ENCODE measurements at places on chromosomes 11 and 22.

GRCh38 chr11:60511393-60511792 lies 3.8 kb upstream of the MS4A13 start:
- no peak for DNase-seq

DNA sequence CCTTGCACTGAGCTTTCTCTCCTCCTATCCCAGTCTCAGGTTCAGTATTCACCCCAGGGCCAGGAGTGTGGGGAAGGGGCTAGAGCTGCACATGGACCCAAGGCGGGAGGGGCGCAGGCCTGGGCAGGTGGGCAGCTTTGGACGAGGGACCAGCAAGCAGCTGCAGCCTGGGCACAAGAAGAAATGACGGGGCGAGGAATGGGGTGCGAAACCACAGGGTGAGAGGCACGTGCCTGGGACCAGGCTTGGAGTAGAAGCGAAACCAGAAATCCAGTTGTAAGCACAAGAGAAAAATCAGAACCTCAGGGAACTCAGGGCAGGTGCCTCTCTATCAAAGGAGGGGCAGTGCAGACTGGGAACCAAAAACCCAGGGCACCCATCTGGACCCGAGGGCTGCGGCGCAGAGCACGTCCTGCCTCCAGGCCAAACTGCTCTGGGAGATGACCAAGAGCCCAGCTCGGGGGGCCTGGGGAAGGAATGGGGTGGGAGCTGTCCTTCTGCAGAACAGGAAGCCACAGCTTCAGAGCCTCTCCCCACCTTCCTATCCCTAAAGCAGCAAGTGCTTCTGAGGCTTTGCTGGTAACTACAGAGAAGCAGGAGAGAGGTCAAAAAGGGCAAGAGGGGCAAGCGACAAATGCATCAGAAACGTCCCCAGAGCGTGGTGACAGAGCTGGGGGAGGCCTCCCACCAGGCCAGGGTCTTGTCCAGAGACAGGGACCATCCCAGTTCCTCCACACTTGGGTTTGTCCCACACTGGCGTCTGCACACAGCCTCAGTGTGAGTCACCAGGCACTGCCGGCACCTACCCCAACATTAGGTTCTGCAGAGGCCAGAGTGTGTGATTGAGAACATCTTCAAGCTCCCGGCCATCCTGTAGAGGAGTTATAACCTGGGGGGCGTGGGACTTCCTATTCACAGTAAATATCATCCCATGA lies 18.3 kb upstream of the TMPRSS4 start:
- no peak for DNase-seq

GRCh38 chr11:127574478-127574877 lies 573.9 kb upstream of the KIRREL3 start:
- DNase-seq = no peak

- DNase-seq = no peak
Observed at GRCh38 chr11:124109377-124109776, 5.9 kb upstream of the VWA5A start.

DNA sequence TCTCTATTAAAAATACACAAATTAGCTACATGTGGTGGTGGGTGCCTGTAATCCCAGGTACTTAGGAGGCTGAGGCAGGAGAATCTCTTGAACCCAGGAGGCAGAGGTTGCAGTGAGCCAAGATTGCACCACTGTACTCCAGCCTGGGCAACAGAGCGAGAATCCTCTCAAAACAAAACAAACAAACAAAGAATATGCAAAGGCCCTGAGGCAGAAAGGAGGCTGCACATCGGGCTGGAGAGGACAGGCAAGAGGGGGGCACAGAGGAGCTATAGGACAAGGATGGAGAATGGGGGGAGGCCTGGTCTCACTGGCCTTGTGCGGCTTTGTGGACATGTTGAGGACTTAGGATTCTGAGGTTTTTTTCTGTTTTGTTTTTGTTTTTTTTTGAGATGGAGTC lies 8.4 kb downstream of the TRIOBP start:
- DNase-seq = no peak

DNA sequence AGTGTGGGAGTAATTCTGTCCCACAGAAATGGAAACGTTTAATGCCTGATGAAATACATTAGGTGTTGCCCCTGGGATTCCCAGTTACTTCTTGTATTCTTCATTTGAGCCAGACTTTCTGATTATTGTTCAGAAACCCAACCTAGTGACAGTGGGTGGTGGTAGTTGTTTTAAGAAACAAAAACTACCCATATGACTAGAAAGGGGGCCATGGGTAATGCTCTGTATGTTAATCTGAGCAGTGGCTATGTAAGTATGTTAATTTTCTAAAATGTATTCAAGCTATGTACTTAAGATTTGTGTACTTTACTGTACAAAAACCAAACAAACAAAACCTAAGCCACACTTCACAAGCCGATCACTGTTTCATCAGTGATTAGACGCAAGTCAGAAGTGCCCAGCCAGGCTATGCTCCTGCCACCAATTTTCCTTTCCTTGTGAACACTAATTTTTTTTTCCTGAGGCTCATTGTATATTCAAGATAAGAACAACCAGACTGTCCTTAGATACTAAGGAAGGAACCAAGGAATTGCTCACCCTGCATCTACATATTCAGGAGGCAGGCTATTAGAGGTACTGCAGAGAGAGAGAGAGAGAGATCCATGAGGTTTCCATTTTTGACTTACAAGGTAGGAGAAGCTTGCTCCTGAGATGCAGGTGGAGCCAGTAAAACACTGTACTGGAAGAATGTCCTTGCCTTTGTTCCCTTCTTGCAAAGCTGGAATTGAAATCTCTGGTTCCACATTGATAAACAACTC lies 122.7 kb downstream of the DBX1 start:
- DNase-seq = no peak

DNA sequence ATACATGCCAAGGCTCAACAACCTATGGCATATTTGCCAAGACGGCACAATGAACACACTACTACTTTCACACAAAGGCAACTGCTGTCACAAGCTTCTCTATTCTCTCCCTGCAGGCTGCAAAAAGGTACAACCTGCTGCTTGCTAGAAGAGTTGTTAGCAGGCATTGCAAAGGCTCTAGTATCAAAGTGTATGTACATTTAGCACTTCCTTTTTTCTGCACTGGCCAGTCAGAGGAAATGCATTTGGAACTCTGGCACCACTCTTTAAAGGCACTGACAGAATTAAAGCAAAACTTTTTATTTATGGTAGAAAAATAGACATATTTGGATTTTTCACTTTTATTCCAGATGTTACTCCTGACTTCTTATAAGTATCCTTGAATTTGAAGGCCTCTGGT lies 125.9 kb downstream of the CWF19L2 start:
- no peak for DNase-seq

DNA sequence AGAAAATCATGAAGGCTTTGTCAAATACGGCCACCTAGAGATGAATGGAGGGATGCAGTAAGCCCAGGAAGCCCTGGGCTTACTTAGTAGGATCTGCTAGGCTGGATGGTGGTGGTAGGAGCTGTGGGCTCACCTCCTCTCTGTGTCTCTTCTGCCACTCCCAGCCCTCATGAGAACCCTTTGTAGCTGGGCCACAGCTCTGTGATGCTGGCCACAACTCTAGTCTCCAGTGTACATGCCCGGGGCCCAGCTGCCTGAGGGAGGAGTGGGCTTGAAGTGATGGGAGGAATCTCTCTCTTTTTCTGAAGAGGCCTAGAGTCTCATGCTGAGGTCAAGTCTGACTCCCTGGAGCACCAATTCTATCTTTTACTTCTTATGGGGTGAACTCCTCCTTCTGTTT lies 32.4 kb upstream of the SYT13 start:
- no peak for DNase-seq

GRCh38 chr11:44596525-44597276 lies 31.2 kb downstream of the CD82 start:
- DNase-seq = no peak

DNA sequence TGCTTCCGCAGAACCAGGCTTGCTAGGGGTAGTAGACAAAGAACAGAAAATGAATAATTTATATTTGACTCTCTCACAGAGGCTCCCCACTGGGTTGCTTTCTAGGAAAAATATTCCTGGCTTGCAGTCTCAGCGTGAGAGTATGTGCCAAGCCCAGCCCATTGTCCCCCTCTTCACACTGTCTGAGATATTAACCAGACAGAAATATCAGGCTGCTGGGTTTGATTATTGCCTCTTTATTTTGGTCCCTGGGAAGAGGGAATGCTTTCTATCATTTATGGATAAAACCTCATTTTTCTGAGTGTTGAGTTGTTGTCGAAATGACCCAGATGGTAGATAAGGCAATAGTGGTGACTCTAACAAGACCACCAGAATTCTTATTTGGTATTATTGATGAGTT lies 367.9 kb downstream of the METTL15 start:
- DNase-seq = no peak

GRCh38 chr11:89293965-89294679 lies 116.4 kb downstream of the TYR start:
- DNase-seq = no peak

DNA sequence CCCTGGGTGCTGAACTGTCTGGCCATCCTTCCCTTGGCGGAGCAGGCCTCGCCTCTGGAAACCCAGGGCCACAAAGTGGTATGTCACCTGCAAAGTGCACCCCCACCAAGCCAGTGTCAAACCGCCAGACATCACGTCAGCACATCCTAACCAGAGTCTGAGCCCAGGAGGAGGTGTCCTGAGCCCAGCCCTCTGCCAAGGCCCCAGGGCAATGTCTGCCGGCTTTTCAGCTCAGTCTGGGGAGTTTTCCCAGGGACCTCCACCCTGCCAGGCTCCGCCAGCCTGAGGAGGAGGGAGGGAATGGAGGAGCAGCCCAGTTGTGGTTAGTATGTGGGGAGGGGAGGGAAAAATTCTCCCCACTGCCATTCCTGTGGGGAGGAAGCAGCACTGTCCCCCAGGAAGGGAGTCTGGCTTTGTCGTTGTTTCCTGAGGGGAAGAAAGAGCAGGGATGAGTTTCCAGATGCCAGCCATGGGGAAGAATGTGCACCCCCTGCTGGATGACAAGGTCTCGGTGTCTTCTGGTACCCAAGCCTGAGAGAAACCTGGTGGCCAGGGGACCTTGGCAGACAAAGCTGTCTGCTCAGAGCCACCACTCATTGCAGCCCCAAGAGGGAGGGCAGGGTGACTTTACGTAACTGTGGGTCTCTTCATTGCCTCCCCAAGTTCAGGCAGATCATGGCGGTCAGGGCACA lies 81.4 kb upstream of the CD82 start:
- no peak for DNase-seq

GRCh38 chr11:102513869-102514268 lies 16.7 kb downstream of the MMP7 start:
- no peak for DNase-seq

DNA sequence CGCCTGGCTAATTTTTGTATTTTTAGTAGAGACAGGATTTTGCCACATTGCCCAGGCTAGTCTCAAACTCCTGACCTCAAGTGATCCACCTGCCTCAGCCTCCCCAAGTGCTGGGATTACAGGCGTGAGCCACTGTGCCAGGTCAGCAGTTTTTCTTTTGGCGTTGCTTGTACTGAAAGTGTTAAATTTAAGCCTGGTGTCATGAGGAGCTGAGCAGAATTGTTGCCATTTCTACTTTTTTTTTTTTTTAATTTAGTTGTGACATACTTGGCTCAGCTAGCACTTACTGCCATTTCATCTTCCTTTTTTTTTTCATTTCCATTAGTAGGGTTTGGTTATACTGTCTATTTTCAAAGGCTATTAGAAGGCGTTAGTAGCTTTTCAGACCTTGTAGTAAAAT lies 10.7 kb downstream of the TAB1 start:
- DNase-seq = no peak

DNA sequence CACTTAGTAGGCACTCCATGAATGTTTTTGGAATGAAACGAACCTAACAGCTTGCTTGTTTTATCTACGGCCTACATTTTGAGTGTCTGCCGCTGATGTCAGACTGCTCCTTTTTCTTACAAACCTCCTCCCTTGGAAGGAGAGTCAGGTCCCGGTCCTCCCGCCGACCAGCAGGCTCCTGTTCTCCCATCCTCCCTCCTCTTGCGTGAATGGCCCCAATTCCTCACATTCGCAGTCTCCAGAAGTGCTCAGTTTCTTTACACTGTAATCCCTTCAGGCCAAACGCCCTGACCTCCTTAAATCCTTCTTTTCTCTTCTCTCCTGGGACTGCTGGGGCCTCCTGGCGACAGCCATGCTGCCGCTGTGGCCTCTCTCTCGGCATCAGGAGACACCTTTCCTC lies 82.6 kb upstream of the CSNK2A3 start:
- no peak for DNase-seq

DNA sequence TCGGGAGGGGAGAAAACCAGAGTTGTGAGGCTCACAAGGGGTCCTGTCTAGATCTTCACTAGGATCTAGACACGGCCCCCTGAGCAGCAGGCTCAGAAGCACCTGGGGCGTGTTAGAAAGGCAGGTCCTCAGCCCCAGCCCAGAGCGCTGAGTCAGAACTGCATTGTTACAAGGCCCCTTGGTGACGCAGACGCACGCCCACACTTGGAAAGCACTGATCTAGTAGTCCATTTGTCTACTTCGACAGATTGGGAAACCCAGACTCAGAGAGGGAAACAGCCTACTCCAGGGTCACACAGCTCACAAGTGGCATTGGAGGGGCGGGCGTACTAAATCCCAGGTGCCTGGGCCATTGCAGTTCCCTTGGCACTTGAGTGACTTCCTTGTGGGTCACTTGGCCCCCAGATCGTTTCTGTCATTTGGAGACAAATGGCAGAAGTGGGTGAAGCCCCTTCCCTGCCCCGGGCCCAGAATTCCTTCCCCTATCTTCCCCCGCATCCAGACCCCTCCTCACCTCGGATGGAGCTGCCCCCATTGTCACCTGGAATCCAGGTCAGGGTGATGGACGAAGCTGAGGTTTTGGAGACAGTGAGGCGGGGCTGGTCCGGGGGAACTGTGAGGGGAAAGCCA lies 110.8 kb downstream of the CEP164 start:
- DNase-seq = no peak

DNA sequence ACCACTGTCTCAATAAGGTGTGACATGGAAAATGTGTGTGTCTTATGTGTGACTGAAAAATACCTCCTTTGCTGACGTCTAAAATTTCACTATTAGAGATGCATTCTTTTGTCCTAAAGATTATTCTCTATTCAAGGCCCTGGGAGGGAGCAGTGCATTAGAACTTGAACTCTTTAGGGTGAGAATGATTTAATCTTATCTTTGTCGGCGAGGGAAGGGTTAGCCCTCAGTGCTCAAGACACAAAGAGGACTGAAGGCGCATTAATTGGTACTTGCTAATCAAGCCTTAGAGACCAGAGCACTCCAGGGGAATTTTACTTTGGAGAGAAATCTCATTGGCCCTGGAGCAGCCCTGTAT lies 29.8 kb upstream of the PLET1 start:
- DNase-seq = no peak

DNA sequence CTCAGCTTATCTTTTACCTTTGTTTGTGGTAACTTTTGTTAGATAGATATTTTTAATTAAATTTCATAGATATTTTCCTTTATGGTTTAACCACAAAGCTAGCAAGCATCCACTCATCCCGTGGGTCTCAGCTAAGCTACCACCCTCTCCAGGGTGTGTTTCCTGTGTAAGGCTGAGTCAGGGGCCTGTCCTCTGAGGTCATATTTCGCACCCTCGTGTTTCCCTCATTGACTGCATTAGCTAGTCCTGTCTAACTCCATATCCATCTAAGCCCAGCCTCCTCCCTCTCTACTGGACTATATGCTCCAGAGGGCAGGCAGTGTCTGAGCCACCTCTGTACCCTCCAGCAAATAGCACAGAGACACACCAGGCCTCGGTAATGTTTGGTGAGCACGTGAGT lies 16.7 kb downstream of the XRRA1 start:
- DNase-seq = no peak
